ENCODE measurements at places on chromosomes 7 and 10.

GRCh38 chr10:80122746-80123145, 9.8 kb upstream of the PLAC9 start:
- no peak for DNase-seq

DNA sequence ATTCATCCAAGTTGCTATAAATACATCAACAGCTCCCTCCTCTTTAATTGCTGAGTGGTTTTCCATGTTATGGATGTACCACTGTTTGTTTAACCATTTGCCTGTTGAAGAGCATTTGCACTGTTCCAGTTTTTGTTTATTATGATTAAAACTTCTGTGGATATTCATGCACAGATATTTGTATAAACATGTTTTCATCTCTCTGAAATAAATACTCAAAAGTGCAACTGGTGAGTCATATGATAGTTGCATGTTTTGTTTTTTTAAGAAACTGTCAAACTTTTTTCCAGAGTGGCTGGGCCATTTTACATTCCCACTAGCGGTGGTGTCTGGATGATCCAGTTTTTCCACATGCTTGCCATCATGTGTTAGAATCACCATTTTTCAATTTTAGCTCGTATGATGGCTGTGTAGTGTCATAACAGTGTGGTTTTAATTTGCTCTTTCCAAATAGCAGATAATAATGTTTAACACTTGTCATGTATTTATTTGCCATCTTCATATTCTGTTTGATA, 33.6 kb downstream of the MEOX2 start:
- no peak for DNase-seq

- DNase-seq = no peak
Measured at GRCh38 chr7:6423942-6424701, 23.6 kb downstream of the DAGLB start.

- no peak for DNase-seq
Measured at GRCh38 chr10:31774299-31774900, 154.2 kb downstream of the ARHGAP12 start.

DNA sequence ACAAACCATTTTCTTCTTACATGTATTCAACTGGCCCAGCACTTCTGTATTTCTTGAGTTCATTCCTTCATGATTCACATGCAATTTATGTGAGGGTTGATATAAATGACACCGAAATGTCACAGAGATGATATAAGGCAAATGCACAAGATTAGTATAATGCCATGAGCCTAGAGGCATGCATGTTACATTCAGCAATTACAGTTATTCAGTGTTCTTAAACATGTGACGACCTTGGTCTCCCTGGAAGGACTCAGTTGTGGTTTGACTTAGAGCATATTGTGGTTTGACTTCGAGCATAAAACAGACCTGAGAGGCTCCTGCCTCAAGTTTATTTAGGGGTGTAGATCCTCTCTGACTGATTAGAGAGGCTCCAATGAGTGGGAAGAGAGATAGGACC, 752.1 kb upstream of the POM121L12 start:
- DNase-seq = no peak

- DNase-seq = no peak
Measured at GRCh38 chr10:93913706-93914105, 19.9 kb downstream of the SLC35G1 start.

DNA sequence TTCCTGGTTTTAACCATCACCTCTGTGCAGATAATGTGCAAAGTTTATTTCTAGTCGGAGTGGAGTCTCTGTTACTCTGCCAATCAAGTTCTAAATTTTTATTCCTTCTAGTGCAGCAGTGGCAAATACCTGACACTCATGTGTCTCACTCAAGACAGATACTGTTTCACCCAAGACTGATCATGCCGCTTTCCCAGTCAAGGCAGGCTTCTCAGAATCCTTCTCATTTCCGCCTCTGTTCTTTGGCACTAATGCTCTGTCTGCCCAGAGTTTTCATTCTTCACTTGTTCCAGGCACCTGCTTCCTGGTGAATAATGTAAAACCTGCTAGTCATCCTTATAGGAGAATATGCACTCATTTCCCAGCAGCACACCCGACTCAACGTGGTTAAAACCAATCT, 24.7 kb downstream of the MET start:
- no peak for DNase-seq

GRCh38 chr10:79107736-79108264, 39.0 kb downstream of the ZMIZ1 start:
- DNase-seq = no peak

DNA sequence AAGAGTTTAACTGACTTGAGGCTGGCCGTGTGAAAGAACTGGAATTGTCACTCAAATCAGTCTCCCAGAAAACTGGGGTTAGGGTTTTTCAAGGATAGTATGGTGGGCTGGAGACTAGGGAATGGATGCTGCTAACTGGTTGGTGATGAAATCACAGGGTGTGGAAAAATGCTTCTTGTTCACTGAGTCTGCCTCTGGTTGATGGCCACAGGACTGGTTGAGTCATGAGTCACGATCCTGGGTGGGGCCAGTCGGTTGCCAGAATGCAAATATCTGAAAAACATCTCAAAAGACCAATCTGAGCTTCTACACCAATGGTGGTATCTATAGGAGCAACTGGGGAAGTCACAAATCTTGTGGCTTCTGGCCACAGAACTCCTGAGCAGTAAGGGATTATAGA, 16.3 kb upstream of the BAMBI start:
- no peak for DNase-seq

GRCh38 chr7:117164620-117165019, 158.2 kb downstream of the WNT2 start:
- DNase-seq = no peak

- no peak for DNase-seq
Measured at GRCh38 chr7:19030281-19030680, 87.2 kb downstream of the TWIST1 start.

DNA sequence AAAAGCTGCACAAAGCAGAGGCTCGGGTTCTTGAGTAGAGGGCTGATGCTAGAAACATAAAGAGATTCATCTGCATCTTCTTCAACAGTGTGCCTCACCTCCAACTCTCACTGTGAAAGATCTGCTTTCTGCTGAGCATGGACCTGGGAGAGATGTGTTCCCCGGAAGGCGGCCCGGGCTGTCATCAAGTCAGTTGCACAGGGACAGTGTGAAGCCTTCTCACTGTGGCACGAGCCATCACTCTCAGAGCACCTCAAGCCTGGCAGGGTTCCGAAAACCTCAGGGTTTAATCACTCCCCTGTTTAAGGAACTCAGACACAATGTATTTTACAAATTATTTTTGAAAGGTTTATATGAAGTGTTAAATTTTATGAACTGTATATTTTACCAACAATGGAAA, 98.7 kb downstream of the RBM20 start:
- DNase-seq = no peak

GRCh38 chr10:133509700-133510099, 17.5 kb upstream of the CYP2E1 start:
- DNase-seq = no peak

DNA sequence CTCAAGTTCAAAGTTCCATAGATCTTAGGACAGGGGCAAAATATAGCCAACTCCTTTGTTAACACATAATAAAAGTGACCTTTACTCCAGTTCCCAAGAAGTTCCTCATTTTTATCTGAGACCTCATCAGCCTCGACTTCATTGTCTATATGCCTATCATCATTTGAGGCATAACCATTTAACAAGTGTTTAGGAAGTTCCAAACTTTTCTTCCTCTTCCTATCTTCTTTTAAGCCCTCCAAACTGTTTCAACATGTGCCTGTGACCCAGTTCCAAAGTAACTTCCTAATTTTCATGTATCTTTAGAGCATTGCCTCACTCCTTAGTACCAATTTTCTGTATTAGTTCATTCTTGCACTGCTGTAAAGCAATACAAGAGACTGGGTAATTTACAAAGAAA, 569.1 kb downstream of the ANKRD7 start:
- no peak for DNase-seq

GRCh38 chr7:116242759-116243158, 32.4 kb downstream of the TES start:
- DNase-seq = no peak

DNA sequence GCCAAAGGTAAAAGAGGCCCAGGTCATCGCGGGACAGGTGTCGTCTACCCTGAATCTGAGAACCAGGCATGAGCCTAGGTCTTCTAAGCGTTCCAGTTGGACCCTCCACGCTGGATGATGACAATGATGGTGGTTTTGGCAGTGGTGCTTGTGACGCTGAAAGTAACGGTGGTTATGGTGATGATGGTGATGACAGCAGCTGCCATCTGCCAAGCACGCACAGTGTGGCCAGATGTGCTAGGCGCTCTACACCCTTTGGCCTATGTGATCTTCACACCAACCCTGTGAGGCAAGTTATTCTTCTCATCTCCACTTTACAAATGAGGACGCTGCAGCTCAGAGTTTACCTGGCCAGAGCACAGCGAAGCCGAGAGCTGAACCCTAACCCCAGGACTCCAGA, 93.9 kb downstream of the FAM53B start:
- no peak for DNase-seq

GRCh38 chr7:111174510-111174909, 83.6 kb downstream of the LRRN3 start:
- DNase-seq = no peak

- DNase-seq = no peak
Measured at GRCh38 chr7:45000093-45001032, at the start of gene CCM2. CCM2 (plus strand) TSS chr7:45000201; CDS start chr7:45000334, 133 bp downstream.

GRCh38 chr7:127353897-127354296, 38.6 kb downstream of the ZNF800 start:
- no peak for DNase-seq

DNA sequence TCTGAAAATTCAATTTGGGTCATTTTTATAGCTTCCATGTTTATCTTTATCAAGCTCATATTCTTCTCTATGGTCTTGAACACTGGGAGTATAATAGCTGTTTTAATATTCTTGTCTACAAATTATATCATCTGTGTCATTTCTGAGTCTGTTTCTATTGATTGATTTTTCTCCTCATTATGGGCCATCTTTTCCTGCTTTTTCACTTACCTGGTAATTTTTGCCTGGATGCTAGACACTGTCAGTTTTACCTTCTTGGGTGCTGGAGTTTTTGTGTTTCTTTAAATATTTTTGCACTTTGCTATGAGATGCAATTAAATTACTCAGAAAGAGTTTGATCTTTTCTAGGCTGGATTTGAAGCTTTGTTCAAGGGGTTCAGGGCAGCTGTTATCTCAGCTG, 26.8 kb upstream of the KDM7A start:
- DNase-seq = no peak

- no peak for DNase-seq
Measured at GRCh38 chr10:101718690-101719275, 23.8 kb upstream of the FBXW4 start.

DNA sequence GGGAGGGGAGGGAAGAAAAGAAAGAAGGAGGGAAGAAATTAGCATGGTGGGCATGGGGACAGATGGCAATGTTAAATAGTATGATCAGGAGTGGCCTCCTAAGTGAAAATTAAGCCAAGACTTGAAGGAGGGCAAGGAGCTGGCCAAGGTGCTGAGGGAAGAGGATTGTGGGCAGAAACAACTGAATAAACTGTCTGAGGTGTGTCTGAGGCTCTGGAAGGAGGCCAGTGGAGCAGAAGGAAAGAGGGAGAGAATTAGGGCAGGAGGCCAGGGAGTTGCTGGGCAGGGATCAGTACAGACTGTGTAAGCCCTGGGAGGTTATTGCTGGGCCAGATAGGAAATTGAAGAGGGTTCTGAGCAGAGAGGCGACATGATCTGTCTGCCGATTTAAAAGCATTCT, 40.6 kb upstream of the VKORC1L1 start:
- DNase-seq = no peak

GRCh38 chr10:86443069-86443468, 76.5 kb upstream of the GRID1 start:
- no peak for DNase-seq

GRCh38 chr10:113562069-113562468, 9.2 kb downstream of the HABP2 start:
- no peak for DNase-seq

GRCh38 chr7:50838675-50839377, 56.1 kb upstream of the GRB10 start:
- DNase-seq = no peak

DNA sequence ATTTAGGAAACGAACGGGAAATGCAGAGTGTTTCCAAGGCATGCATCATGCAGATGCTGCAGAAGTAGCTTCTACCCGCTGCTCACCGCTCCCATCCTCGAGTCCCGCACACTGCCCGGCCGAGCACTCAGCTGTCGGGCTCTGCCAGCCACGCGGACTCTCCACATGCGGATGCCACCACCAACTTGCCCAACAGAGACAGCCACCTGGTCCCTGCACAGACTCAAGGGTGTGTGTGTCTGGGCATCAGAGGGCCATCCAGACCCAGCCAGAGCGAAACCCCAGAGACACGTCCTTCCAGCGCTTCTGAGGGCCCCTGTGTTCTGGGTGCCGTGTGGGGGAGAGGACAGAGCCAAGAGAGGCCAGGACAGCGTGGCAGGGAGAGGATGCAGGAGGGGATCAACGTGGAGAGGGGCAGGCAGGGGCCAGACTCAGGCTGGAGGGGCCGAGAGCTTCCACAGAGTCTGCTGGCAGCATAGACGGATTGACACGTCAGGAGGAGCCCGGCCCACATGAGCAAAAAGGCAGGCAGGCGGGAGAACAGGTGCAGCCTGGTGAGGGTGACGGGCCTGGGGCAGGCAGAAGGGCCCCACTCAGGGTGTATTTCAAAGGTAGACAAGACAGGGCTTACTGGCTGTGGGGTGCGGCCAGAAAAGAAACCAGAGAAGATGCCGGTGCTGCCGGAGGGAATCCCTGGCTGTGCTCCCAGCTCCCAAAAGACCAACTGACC, 18.3 kb downstream of the GPER1 start:
- no peak for DNase-seq

DNA sequence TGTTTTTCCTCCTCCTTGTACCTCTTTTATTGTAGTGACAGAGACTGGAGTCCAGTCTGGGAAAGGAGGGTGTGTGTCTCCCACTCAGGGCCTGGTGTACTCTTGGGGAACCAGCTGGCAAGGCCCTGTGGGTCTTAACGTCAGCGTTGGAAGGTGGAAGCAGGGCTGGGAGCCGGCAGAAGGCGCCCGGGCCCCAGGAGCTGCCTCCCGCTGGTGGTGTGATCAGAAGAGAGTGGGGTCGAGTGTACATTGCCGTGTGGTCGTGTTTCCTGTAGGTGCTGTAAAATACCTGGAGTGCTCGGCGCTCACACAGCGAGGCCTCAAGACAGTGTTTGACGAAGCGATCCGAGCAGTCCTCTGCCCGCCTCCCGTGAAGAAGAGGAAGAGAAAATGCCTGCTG, 45.7 kb downstream of the DAGLB start:
- no peak for DNase-seq

- DNase-seq = no peak
Measured at GRCh38 chr7:91515961-91516360, 251.7 kb downstream of the FZD1 start.

DNA sequence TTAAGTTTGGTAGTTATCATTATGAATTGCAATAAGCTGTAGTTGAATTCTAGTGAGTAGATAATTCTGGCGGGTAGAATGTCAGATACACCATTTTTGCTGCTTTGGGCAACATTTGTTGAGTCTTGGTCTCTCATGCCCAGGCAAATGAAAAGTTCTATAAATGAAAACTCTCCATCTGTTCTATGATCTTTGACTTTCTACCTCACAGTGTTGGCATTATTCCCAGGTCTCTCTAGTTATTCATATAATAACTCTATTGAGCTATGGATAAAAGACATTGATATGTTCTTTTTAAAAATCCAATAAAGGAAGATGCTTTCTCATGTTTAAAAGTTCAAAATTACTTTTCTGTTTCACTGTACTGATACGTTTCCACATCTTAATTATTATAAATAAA, 415.3 kb upstream of the SEMA3D start:
- no peak for DNase-seq

All from GM12864 (cell line).